ENCODE measurements at places on chromosomes 2 and 18. TPM values are rescaled to one million over a fixed set of nuclear protein-coding genes. Genes with fewer than 3 reads are reported as not detected.

DNA sequence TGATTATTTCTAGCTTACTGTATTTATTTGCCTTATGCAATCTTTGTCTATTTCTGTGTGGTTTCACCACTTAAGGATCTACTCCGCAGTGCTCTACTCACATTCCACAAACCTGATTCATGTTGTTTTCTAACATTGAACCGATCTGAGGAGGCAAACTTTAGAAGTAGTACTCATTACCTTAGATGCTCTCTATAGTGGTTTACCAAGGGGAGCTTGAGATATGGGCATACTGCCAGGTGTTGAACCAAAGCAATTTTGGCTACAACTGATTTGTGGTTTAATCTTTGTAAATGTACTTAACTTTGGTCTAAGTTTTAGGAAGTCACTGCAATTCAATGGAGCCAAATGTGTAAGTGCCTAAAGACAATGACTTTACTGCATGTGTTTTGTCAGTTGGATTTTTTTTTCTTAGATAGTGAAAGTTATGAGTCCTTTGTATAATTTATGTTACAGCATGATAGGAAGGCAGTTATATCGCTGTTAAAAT lies 50.1 kb downstream of the MAP2 start:
- H3K27ac ChIP-seq = no peak overlapping the region
- no peak for DNase-seq
- H3K27me3 ChIP-seq = no peaks in the 10 kb centered on the region
- no peaks in the 10 kb centered on the region for H3K4me1 ChIP-seq

DNA sequence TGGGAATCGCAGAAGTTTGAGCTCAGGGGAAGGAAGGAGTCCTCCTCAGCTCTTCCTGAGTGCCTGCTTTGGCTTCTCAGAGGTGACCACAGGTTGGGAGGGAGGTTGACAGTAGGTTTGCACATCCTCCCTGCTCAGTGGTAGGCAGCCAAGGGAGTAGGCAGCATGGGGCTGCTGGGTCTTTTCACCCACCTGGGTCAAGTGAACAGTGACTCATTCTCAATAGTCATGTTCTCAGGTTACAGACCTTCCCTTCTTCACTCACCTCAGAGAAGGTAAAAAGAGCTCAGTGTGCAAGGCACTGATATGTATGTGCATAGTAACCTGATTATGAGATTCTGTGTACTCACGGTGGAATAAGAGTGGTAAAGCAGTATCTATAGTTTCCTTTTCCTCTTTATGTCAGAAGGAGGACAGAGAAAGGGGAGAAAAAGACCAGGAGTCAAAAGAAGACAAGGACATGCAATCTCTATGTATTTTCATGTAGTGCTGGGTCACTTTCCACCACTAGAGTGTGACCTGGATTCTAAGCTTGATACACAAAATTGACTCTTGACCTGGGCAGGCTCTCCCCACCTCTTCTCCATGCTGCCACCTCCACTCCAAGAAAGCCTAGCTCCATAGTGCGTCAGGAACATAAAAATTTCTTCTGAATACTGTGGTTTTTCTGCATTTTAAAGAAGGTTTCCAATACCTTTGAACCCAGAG lies 36.5 kb upstream of the ASNSD1 start:
- H3K36me3 ChIP-seq = no peaks in the 10 kb centered on the region
- H3K4me3 ChIP-seq = no peak overlapping the region
- H3K4me1 ChIP-seq = no peaks in the 10 kb centered on the region
- no peak for DNase-seq
- H3K27me3 ChIP-seq = no peaks in the 10 kb centered on the region

DNA sequence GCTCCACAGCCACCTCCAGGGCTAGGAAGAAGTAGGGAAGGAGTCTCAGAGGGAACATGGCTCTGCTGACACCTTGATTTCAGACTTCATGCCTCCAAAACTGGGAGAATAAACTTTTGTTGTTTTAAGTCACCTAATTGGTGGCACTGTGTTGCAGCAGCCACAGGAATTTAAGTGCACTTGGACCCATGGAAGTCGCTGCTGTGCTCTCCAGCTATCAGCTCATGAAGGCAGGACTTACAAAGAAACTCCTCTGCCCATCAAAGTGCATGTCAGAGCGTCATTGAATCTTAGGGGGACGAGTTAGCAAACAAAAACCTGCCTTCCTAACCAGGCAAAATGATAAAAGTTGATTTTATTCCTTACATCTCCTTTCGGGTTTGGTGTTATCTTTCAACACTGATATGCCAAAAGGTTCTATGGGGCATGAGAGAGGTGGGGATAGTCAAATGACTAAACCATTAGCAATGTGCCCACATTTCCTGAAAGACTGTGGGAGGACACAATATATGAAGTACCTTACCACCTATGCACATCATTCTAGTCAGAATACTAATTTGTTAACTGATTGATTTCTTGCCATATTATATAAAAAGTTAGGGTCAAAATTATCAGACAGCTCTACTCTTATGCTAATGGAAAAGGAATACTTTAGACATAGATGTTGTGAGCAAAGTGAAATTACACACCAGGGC lies 235.8 kb upstream of the TNP1 start:
- no peaks in the 10 kb centered on the region for H3K36me3 ChIP-seq
- DNase-seq = no peak
- H3K27ac ChIP-seq = no peak overlapping the region
- H3K27me3 ChIP-seq = no peaks in the 10 kb centered on the region
- no peak overlapping the region for H3K4me3 ChIP-seq

DNA sequence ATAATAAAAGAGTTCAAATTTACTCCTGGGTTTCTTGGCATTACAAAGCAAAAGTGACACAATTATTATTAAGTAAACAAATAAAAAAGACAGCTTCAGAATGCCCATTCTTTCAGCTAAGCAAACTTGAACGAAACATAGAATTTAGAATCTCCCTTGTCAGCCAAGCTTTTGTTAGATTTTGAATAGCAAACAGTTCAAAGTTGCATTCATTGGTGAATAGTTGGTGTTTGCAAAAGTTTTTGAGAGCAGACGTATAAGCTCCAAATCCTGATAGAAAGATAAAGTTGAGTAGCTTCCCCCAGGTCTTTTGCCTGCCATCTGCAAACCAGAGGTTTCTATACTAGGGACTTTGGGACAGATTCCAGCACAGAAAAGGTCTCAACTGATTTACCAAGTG lies 434.3 kb upstream of the TNP1 start:
- H3K27ac ChIP-seq = no peak overlapping the region
- no peaks in the 10 kb centered on the region for H3K36me3 ChIP-seq
- H3K4me3 ChIP-seq = no peak overlapping the region

GRCh38 chr2:30264274-30264673 lies 32.9 kb downstream of the LBH start:
- no peak overlapping the region for H3K4me3 ChIP-seq
- no peak for DNase-seq
- H3K4me1 ChIP-seq = no peaks in the 10 kb centered on the region
- H3K27me3 ChIP-seq = no peaks in the 10 kb centered on the region
- H3K27ac ChIP-seq = no peak overlapping the region
- H3K36me3 ChIP-seq = no peaks in the 10 kb centered on the region

DNA sequence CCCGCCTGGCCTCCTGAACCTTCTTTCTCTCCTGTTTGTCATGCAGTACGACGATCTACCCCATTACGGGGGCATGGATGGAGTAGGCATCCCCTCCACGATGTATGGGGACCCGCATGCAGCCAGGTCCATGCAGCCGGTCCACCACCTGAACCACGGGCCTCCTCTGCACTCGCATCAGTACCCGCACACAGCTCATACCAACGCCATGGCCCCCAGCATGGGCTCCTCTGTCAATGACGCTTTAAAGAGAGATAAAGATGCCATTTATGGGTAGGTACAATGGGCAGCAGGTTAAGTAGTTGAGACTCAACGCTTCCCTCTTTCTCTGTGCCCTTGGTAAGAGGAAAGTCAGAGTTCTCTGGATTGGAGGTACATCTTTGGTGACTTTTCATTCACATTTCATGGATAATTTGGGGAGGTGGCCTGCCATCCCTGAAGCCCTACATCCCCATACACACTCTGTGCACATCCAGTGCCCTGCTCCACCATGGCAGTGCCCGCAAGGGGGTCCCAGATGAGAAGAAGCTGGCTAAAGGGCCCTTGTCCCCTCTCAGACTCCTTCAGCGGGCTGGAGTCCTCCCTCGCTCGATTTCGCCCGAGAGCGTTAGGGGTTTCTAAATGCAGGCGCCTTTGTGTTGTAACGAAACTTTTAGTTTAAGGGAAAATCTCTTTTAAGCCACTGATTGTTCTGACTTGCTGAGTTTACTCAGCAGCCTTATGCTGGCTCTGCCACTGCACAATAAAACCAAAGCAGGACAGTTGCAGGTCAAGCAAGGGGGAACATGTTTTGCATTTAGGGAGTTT lies 3.0 kb downstream of the MEIS1 start:
- peak overlapping the region; percentile 61 for H3K4me3 ChIP-seq
- no peak overlapping the region for H3K27ac ChIP-seq
- peak; percentile 77 for DNase-seq

RAB17 gene
- not detected for total RNA-seq

CTIF gene
- 17.6 TPM for total RNA-seq

CHST9 gene
- 1.3 TPM for total RNA-seq
